ENCODE measurements at places on chromosomes 4 and X. TPM values are rescaled to one million over a fixed set of nuclear protein-coding genes. Genes with fewer than 3 reads are reported as not detected.

Gene RPA4
- 0.16 TPM for total RNA-seq

Gene KLKB1
- 0.85 TPM for total RNA-seq

Gene POLN
- total RNA-seq, result 2.4 TPM

Gene RGS12
- total RNA-seq, result 13.3 TPM

Gene KDR
- 22.3 TPM for total RNA-seq

Gene GABRA4
- 2.1 TPM for total RNA-seq

Gene C1QTNF7
- total RNA-seq, result 7.4 TPM

Gene HSFX2
- total RNA-seq, result not detected

Gene GAGE12E
- not detected for total RNA-seq

Gene PPP1R2C
- not detected for total RNA-seq

Gene OTUD6A
- total RNA-seq, result not detected

Gene NAT8L
- 12.5 TPM for total RNA-seq

GRCh38 chr4:33518856-33519255 lies 2725.5 kb downstream of the ARAP2 start:
- no peak for DNase-seq

GRCh38 chrX:111695297-111695880 lies 14.4 kb downstream of the ALG13 start:
- DNase-seq, result no peak

DNA sequence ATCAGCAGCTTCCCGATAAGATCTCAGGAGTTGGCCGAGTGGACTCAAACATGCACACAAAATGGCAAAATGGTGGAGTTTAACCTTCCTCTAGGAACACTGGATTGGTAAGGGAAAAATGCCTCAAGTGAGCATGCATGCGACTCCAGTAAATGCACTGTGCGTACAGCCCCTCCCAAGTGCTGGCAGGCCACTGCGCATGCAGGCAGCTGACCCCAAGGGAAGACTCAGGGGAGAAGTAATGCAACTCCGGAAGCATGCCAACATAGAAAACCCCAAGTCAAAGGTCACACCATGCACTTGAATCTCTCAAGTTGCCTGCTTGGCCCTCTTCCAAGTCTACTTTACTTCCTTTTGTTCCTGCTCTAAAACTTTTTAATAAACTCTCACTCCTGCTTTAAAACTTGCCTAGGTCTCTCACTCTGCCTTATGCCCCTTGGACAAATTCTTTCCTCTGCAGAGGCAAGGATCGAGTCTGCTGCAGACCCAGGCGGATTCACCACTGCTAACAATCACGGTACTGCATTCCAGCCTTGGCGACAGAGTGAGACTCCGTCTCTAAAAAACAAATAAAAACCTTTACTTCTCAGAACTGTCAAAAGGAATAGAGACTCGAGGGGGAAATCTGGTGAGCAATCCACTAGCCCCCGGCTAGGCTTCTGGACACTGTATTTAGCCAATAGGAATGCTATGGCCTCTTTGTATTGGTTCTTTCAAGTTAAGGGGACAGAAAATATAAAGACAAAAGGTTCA lies 33.5 kb downstream of the NYX start:
- DNase-seq, result no peak

- no peak for DNase-seq
Measured at GRCh38 chr4:55503169-55503568, 43.5 kb downstream of the CLOCK start.

DNA sequence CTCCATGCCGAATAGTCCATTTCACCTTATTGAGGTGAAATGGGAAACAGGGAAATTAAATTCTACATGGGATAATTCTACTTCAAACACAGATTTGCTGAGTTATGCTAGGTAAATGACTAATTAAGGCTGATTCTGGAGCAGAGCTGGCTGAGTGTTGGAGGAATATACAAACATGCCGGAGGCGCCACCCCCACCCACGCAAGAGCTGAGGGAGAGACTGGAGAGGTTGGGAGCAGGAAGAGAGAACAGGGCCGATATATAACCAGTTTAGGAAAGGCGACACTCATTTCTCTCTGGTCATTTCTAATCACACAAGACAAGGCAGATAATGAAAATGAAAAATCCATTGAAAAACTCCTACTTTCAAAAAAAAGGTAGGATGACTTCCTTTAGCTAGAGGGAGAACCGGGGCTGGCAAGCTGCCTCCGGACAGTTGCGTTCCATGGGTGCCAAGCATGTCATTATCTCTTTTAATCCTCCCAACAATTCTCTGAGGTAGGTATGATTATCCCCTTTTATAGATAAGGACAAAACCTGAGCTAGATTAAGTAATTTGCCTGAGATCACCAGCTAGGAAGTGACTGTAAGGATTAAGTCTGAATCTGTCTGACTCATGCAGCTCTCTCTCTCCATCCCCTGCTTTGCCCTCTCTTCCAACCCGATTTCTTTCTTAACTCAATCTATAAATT lies 27.6 kb upstream of the CFAP299 start:
- peak; percentile 27 for DNase-seq

DNA sequence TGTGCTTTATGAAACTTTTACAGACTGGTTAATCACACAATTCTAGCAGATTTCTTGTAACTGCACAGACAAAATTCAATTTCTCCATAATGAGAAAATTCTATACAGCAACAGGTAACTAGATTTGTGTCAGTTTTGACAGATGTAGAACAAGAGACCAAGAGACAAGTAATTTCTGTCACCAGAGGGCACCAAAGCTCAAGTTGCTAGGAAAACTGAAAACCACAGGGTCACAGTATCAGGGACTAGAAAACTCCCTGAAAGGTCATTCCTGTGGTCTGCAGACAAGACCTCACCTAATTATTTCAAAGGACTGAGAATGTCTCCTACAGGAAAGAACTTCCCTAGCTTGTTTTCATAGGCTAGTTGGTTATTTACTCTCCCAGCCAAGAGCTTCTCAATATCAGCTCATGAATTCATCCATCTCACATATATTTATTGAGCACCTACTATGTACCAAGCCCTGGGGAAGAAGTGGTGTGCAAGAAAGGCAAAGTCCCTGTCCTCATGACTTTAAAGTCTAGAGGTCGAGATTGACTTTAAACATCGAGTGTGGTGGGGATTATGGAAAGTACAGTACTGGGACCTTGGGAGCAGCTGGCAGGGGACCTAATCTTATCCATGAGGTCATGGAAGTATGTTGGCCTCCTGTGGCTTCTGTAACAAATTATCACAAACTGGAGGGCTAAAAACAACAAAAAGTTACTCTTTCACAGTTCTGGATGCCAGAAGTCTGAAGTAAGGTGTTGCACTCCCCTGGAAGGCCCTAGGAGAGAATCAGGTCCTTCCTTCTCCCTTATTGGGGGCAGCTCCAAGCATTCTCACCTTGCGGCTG lies 47.8 kb upstream of the SETD7 start:
- DNase-seq, result no peak

- DNase-seq, result no peak
Measured at GRCh38 chr4:107392951-107393350, 327.1 kb downstream of the PAPSS1 start.

DNA sequence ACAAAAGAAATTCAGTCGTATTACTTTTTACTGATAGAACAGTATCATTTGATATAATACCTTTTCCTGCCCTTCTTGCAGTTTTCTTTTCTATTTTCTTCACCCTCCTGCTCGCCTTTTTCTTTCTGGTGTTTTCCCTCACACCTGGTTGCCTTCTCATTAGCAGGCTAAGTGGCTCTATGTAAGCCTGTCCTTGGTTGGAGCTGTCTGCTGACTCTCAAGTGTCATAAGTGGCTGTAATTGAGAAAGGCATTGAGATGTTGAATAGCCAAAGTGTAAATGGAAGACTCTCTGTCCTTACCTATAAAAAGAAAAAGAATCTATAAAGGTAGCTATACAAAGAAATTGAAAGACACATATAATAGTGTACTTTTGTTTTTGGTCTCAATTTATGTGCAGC lies 180.7 kb downstream of the ADGRL3 start:
- no peak for DNase-seq

DNA sequence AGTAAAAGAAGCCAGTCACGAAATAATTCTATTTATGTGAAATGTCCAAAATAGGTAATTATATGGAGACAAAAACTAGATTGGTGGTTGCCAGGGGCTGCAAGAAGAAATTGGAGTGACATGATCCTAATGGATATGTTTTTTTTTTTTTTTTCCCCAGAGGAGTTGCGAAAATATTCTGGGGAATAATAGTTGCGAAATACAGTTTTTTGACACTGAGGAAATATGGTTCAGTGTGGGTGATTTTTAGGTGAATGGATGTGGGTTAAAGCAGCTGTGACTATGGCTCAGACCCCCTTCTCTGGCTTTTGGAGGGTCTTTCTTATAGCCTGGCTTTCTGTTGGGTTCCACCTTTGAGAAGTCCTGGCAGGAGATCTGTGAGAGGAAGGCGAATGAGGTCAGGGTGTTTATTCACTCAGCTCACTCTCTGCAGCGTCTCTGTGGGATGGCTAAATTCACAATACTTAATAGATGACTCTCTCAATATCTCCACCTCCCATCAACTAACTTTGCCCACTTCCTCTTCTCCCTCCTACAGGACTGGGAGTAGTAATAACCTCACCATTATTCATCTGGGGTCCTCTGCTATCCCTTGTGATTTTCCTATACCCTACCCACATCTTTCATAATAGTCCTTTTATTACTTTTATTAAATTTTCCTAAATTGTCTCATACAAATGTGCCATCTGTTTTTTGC lies 15.3 kb upstream of the RAB9B start:
- DNase-seq, result no peak

GRCh38 chr4:25863347-25863784 lies 578 bp upstream of the SEL1L3 start:
- no peak for DNase-seq

GRCh38 chrX:13520936-13521335 lies 48.5 kb upstream of the EGFL6 start:
- DNase-seq, result no peak

GRCh38 chr4:168701061-168701460 lies 204.2 kb downstream of the PALLD start:
- DNase-seq, result no peak

- peak; percentile 42 for DNase-seq
Measured at GRCh38 chr4:11312389-11312788, 116.3 kb downstream of the HS3ST1 start.

Data from left cardiac atrium (tissue), 4 donors.